LHCN-M2 (cell line): ENCODE measurements at places on chromosomes 12 and 14. TPM values are rescaled to one million over a fixed set of nuclear protein-coding genes. Genes with fewer than 3 reads are reported as not detected.
A peak's percentile ranks its signal among the peaks of the same experiment; 100 is the strongest.

Gene AKAP6
- 1.8 and 2.7 TPM in 2 replicates for total RNA-seq

GRCh38 chr12:118521036-118521370 lies 144.6 kb downstream of the SUDS3 start:
- DNase-seq, result no peak

Gene CTSG
- not detected in 2 replicates for total RNA-seq

Gene DENND5B
- total RNA-seq, result 7.0 and 9.0 TPM in 2 replicates

DNA sequence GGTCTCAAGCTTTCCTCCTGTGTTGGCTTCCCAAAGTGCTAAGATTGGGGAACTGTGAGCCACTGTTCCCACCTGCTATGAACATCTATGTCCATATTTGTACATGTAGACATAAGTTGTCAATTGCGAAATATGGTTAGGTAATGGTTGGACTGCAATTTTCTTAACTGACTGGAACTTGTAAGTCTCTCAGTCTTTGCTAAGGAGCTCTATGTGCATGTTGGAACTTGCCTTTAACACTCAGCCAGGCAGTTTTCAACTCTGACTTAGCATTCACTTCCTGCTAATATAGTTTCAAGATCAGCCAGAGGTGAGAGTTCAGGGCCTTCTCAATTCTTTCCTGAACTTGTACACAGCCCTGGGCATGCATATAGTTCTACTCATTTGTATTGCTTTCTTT lies 44.5 kb upstream of the EEA1 start:
- DNase-seq, result peak; percentile 66

Gene GLT1D1
- total RNA-seq, result not detected in 2 replicates

- no peak for DNase-seq
Observed at GRCh38 chr14:95577067-95577800, 42.4 kb downstream of the GLRX5 start.

- DNase-seq, result no peak
Observed at GRCh38 chr14:98931911-98932310, 340.1 kb downstream of the BCL11B start.

Gene TSPAN19
- total RNA-seq, result 0.06 TPM in 2 replicates

Gene LRTM2
- total RNA-seq, result not detected in 2 replicates

Gene RIN3
- 1.5 and 2.1 TPM in 2 replicates for total RNA-seq

GRCh38 chr14:70148911-70149595 lies 39.7 kb downstream of the SLC8A3 start:
- DNase-seq, result no peak

DNA sequence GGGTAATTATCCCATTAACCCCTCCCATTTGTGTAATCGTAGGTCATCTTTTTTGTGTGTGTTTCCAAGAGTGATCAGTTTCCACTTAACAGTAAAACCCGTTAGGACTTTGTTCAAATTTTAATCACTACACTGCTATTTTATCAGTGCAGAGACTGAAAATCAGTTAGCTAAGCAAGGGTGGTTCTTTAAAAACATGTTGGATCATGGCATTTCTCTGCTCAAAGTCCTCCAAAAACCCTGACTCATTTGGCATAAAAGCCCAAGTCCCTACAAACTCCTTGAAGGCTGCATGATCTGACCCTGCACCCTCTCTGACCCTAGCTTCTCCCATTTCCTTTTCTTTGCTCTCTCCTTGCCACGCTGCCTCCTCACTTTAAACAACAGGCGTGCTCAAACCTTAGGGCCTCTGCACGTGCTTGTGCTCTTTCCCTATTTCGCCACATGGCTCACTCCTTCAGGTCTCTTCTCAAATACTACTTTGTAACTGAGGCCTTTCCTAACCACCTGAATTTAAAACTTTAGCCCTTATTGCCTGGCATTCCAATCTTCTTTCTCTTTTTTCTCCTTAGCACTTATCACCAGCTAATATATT lies 13.2 kb upstream of the OVCH1 start:
- DNase-seq, result no peak
